ENCODE measurements at places on chromosomes 1 and 21. TPM values are rescaled to one million over a fixed set of nuclear protein-coding genes. Genes with fewer than 3 reads are reported as not detected.

DNA sequence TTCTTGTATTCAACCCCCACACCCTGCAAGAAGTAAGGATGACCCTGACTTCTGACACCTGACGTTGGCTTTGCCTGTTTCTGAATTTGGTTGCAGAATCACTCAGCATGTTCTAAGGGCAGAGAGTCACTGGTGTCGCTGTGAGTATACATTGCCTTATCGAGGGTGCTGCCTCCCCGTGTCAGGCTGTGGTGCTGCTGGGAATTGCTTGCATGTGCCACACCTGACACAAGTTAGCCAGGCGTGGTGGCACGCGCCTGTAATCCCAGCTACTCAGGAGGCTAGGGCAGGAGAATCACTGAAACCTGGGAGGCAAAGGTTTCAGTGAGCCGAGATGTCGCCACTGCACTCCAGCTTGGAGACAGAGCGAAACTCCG is 45.9 kb downstream of the WDR4 start:
- no peak overlapping the region for H3K27ac ChIP-seq
- no peaks in the 10 kb centered on the region for H3K36me3 ChIP-seq
- no peaks in the 10 kb centered on the region for H3K4me1 ChIP-seq
- H3K4me3 ChIP-seq: no peak overlapping the region
- DNase-seq: no peak

DNA sequence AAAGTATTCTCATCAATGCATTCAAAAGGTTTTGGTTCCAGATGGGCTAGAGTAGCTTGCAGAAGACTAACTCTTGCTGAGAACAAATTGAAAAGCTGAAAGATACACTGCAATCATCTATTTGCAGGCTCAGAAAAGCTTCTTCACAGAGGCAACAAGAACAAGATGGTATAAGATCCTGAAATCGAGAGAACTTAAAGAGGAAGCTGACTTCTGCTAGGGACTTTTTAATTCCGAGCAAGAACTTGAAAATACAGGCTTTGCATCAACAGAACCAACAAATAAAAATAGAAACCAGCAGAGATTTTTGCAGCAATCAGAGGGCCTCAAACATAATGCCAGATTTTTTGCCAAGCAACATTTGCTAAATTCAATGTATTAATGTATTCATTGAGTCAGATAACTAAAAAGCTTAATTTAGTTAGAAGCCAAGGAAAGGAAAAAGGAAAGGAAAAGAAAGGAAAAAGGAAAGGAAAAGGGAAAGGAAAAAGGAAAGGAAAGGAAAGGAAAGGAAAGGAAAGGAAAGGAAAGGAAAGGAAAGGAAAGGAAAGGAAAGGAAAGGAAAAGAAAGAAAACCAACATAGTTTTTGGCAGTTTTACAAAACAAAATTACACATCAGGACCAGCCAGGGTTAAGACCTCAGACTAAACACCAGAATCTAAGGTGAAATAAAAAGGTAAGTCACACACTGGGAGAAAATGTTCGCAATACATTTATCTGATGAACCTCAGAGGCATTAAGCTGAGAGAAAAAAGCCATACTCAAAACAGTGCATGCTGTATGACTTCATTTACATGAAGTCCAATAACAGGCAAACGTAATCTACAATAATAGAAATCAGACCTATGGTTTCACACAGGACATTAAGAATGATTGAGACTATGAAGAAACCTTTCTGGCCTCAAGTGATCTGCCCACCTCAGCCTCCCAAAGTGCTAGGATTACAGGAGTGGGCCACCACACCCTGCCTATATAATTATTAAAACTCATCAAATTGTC is 42.6 kb downstream of the FAF1 start:
- H3K4me3 ChIP-seq: no peak overlapping the region
- no peaks in the 10 kb centered on the region for H3K36me3 ChIP-seq
- DNase-seq: no peak
- no peaks in the 10 kb centered on the region for H3K27me3 ChIP-seq
- peaks cover 13% of the 10 kb centered on the region for H3K4me1 ChIP-seq

- H3K27ac ChIP-seq: no peak overlapping the region
- no peak for DNase-seq
- H3K36me3 ChIP-seq: no peaks in the 10 kb centered on the region
Measured at GRCh38 chr1:117576236-117576635, 29.6 kb upstream of the TENT5C start.

- peaks cover 5% of the 10 kb centered on the region for H3K27me3 ChIP-seq
- no peaks in the 10 kb centered on the region for H3K4me1 ChIP-seq
- no peaks in the 10 kb centered on the region for H3K36me3 ChIP-seq
- H3K27ac ChIP-seq: no peak overlapping the region
- no peak for DNase-seq
Measured at GRCh38 chr1:222247811-222248310, 300.0 kb downstream of the HHIPL2 start.

DNA sequence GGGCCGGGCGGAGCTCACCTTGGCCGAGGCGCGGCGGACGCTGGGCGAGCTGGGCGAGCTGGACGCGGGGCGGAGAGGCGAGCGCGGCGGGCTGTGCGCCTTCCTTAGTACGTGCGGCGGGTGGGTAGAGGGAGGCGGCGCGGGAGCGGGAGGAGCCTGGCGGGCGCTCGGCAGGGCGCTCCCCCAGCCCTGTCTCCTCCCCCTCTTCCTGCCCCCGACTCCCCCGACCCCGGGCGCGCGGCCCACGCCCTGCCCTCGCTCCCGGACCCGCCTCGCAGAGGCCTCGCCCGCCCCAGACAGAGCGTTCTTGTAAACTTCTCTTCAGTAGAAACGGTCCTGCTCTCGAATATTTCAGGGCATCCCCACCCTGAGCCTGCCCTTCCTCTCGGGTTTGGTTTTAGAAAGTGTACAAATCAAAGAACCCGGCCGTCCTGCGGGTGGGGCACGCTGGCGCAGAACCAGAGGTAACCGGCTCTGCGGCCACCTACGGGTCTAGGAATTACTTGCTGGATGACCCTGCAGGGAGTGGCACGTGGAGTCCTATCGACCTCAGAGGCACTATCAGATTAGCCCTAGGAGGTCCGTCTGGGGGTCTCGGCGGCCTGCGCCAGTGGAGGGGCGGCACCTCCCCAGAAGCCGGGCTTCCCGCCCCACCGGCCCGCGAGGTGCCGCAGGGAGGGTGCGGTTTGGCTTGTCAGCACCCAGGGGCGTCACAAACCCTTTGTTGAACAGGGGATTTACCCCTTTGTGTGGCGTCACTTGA is at the start of gene S100A10:
S100A10 (minus strand) TSS at position 126 of the 763 bp plus-strand sequence. CDS start 7,629 bp downstream, outside the sequence.
- H3K4me3 ChIP-seq: peak within 1 kb of the TSS; percentile 88
- H3K36me3 ChIP-seq: no peaks in the 10 kb centered on the region
- no peaks in the 10 kb centered on the region for H3K27me3 ChIP-seq

- no peak overlapping the region for H3K4me3 ChIP-seq
- H3K4me1 ChIP-seq: peaks cover 52% of the 10 kb centered on the region
- peaks cover 26% of the 10 kb centered on the region for H3K36me3 ChIP-seq
- no peak overlapping the region for H3K27ac ChIP-seq
- no peaks in the 10 kb centered on the region for H3K27me3 ChIP-seq
- DNase-seq: no peak
Measured at GRCh38 chr1:245160741-245161400, 6.1 kb downstream of the KIF26B start.

DNA sequence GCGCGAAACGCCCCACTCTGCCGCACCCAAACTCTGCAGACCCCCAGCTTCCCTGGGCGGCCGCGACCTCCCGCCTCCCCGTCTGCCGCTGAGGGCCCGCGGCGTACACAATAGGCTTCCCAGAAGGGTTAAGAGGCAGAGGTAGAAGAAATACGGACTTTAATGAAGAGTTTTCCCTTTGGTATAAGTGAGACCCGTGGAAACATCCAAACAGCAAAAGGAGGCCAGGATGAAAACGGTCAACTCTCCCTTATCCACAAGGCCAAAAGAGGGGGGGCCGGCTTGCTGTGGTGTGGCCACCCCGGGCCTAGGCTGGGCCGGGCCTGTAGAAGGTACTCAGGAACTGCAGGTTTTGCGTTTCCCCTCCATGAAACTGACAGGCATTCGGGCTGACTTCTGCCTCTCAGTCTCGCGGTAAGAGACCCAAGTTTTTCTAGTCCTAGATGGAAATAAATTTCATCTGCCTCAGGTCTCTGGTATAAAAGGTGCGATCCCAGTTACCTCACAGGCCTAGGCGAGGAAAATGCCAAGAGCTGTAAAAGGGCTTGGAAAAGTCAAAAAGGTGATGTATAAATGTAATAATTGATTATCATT is 671 bp upstream of the PYGO2 start:
- peaks cover 14% of the 10 kb centered on the region for H3K36me3 ChIP-seq
- DNase-seq: peak; percentile 28
- no peaks in the 10 kb centered on the region for H3K27me3 ChIP-seq
- peaks cover 35% of the 10 kb centered on the region for H3K4me1 ChIP-seq
- H3K27ac ChIP-seq: peak overlapping the region; percentile 75
- H3K4me3 ChIP-seq: peak overlapping the region; percentile 78

- no peaks in the 10 kb centered on the region for H3K27me3 ChIP-seq
- H3K36me3 ChIP-seq: peaks cover 8% of the 10 kb centered on the region
- H3K27ac ChIP-seq: no peak overlapping the region
- H3K4me3 ChIP-seq: peak overlapping the region; percentile 77
Measured at GRCh38 chr21:38807441-38807871, 1.7 kb downstream of the ETS2 start.

DNA sequence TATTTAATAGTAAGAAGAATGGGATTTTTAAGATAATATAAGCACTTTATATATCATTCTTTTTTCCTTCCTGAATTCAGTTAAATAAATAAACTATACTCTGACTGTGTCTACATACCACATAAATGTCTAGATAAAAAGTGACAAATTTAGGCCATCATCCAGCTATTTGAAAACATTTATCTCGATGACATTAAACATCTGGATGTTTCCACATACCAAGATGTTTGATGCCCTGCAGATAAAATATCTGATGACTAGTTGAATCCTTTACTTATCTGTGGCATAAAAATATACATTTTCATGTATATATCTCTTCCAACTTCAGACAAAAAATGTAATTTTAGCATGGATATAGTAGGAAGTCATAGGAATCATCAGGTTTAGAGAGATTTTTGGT is 348.3 kb downstream of the DPYD start:
- peaks cover 40% of the 10 kb centered on the region for H3K4me1 ChIP-seq
- H3K4me3 ChIP-seq: no peak overlapping the region
- H3K36me3 ChIP-seq: no peaks in the 10 kb centered on the region
- no peak overlapping the region for H3K27ac ChIP-seq
- H3K27me3 ChIP-seq: no peaks in the 10 kb centered on the region

- DNase-seq: no peak
- no peaks in the 10 kb centered on the region for H3K27me3 ChIP-seq
- H3K4me1 ChIP-seq: peaks cover 33% of the 10 kb centered on the region
- H3K27ac ChIP-seq: no peak overlapping the region
Measured at GRCh38 chr21:46617267-46618051, 12.6 kb upstream of the S100B start.

GRCh38 chr1:29197590-29197924 is 15.9 kb upstream of the SRSF4 start:
- H3K4me3 ChIP-seq: no peak overlapping the region
- H3K36me3 ChIP-seq: peaks cover 11% of the 10 kb centered on the region
- H3K27ac ChIP-seq: peak overlapping the region; percentile 76
- peaks cover 15% of the 10 kb centered on the region for H3K4me1 ChIP-seq
- no peaks in the 10 kb centered on the region for H3K27me3 ChIP-seq

- H3K4me3 ChIP-seq: peak overlapping the region; percentile 97
- peaks cover 3% of the 10 kb centered on the region for H3K36me3 ChIP-seq
- DNase-seq: no peak
- peaks cover 19% of the 10 kb centered on the region for H3K4me1 ChIP-seq
- H3K27me3 ChIP-seq: no peaks in the 10 kb centered on the region
Measured at GRCh38 chr1:244047621-244048255, 3.3 kb upstream of the ZBTB18 start.

EPHA10 gene
- total RNA-seq: not detected

ACOT11 gene
- total RNA-seq: 0.41 TPM

HSD11B1 gene
- not detected for total RNA-seq

FAM131C gene
- 0.24 TPM for total RNA-seq

TSSK3 gene
- 2.0 TPM for total RNA-seq

AMY1C gene
- total RNA-seq: not detected

Measured in chondrocyte (in vitro differentiated cells).